ENCODE measurements at places on chromosomes 2 and 18.

DNA sequence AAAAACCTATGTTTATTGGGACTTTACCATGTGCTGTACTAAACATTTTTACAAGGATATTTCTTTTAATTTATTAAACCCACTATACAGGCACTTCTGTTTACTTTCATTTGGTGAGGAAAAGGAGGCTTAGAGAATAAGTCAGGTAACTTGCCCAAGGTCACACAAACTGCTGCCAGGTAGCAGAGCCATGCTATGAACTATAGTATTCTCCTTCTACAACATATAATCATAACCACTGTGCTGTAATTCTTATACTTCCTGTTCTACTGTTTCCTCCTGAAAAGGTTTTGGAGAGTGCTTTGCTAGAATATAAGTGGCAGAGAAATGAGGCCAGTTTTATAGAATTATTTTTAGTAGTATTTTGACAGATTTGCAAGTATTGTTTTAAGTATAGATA lies 29.5 kb downstream of the SLC39A10 start:
- no peak overlapping the region for H3K27ac ChIP-seq
- no peak for DNase-seq
- H3K4me3 ChIP-seq = no peak overlapping the region
- no peaks in the 10 kb centered on the region for H3K4me1 ChIP-seq
- no peaks in the 10 kb centered on the region for H3K36me3 ChIP-seq

GRCh38 chr2:101241158-101241557 lies 11.5 kb upstream of the CNOT11 start:
- H3K4me3 ChIP-seq = no peak overlapping the region
- no peaks in the 10 kb centered on the region for H3K4me1 ChIP-seq
- no peaks in the 10 kb centered on the region for H3K36me3 ChIP-seq
- no peak for DNase-seq
- no peak overlapping the region for H3K27ac ChIP-seq

- H3K4me3 ChIP-seq = no peak overlapping the region
- H3K4me1 ChIP-seq = no peaks in the 10 kb centered on the region
- no peak overlapping the region for H3K27ac ChIP-seq
Observed at GRCh38 chr2:212596688-212597087, 58.1 kb upstream of the ERBB4 start.

- H3K4me3 ChIP-seq = no peak overlapping the region
- no peak overlapping the region for H3K27ac ChIP-seq
- H3K4me1 ChIP-seq = no peaks in the 10 kb centered on the region
Observed at GRCh38 chr2:30759481-30759880, 47.8 kb downstream of the CAPN13 start.

- no peaks in the 10 kb centered on the region for H3K36me3 ChIP-seq
- no peak for DNase-seq
Observed at GRCh38 chr2:19802086-19802841, 99.5 kb downstream of the TTC32 start.

- no peak overlapping the region for H3K27ac ChIP-seq
- no peak overlapping the region for H3K4me3 ChIP-seq
- DNase-seq = no peak
- H3K4me1 ChIP-seq = no peaks in the 10 kb centered on the region
Observed at GRCh38 chr2:212173331-212173730, 365.3 kb downstream of the ERBB4 start.

GRCh38 chr2:579351-579886 lies 97.8 kb downstream of the TMEM18 start:
- DNase-seq = no peak
- H3K4me1 ChIP-seq = no peaks in the 10 kb centered on the region
- H3K4me3 ChIP-seq = no peak overlapping the region
- no peaks in the 10 kb centered on the region for H3K27me3 ChIP-seq
- H3K36me3 ChIP-seq = no peaks in the 10 kb centered on the region

GRCh38 chr2:32804205-32804604 lies 142.5 kb upstream of the LTBP1 start:
- no peaks in the 10 kb centered on the region for H3K36me3 ChIP-seq
- H3K4me3 ChIP-seq = no peak overlapping the region
- no peaks in the 10 kb centered on the region for H3K4me1 ChIP-seq
- no peaks in the 10 kb centered on the region for H3K27me3 ChIP-seq
- H3K27ac ChIP-seq = no peak overlapping the region
- DNase-seq = no peak

- H3K36me3 ChIP-seq = no peaks in the 10 kb centered on the region
- H3K4me3 ChIP-seq = no peak overlapping the region
- no peaks in the 10 kb centered on the region for H3K27me3 ChIP-seq
- no peak for DNase-seq
Observed at GRCh38 chr2:215697003-215697402, 261.1 kb upstream of the FN1 start.

DNA sequence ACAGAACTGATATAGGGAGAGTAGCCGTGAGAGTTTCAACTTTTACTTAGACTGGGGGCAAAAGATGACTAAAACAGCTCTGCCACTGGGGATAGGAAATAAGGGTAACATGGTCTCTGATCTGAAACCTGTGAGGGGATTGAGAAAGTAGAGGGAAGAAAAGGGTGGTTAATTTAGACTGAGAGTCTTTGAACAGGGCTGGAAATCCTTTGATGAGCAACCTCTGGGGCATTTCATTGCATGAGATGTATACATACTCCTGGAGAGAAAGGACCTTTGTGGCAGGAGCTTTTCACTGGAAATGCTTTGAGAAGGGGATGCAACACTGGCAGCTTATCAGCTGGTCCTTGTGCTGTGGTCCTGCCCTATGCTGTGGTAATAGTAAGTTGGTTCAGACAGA lies 9.4 kb downstream of the GALNT1 start:
- H3K4me1 ChIP-seq = peaks cover 12% of the 10 kb centered on the region
- no peak for DNase-seq
- H3K27me3 ChIP-seq = no peaks in the 10 kb centered on the region
- no peak overlapping the region for H3K27ac ChIP-seq

- H3K36me3 ChIP-seq = no peaks in the 10 kb centered on the region
- no peaks in the 10 kb centered on the region for H3K27me3 ChIP-seq
- H3K4me1 ChIP-seq = peaks cover 26% of the 10 kb centered on the region
- no peak overlapping the region for H3K4me3 ChIP-seq
- peak overlapping the region; percentile 32 for H3K27ac ChIP-seq
Observed at GRCh38 chr2:55102056-55102812, 52.0 kb upstream of the RTN4 start.

DNA sequence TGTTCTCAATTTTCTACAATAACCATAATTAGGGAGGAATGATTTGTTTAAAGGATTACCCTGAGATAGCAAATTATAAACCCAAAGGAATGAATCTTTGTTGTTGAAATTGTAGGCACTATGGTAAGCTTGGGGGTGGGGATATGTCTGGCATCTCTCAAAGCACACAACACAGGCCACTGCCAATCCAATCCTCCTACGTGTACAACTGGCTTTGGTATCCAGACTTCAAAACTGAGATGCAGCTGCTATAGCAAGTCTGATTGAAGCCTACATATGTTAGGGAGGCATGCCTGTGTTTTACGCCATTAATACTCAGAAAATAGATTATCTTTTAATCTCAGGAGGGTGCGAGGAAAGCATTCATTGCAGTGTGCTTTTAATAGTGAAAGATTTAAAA lies 5.9 kb upstream of the NCOA1 start:
- peaks cover 9% of the 10 kb centered on the region for H3K4me1 ChIP-seq
- H3K27ac ChIP-seq = no peak overlapping the region
- no peak for DNase-seq
- no peaks in the 10 kb centered on the region for H3K36me3 ChIP-seq

DNA sequence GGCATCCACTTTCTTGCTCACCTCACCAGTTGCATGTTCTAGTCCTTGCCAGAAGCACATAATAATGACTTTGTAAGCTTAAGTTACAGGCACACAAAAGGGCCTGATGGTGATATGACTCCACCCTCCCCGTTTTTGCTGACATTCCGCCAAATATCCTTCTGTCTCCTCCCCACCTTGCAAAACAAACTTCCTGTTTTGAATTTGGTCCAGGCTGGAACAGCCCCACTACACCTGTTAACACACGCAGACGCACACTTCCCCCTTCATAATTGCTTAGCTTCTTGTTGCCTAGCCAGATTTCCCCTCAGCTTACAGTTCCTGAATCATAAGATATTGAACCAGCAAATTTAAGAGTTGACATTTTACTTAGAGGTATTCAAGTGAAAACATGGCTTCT lies at the start of gene MGAT5:
MGAT5 (plus strand) TSS at position 269 of the 400 bp plus-strand sequence. CDS start 332 bp downstream, outside the sequence.
- no peak within 1 kb of the TSS for H3K27ac ChIP-seq
- H3K4me3 ChIP-seq = no peak within 1 kb of the TSS
- H3K27me3 ChIP-seq = no peaks in the 10 kb centered on the region
- H3K36me3 ChIP-seq = peaks cover 9% of the 10 kb centered on the region

DNA sequence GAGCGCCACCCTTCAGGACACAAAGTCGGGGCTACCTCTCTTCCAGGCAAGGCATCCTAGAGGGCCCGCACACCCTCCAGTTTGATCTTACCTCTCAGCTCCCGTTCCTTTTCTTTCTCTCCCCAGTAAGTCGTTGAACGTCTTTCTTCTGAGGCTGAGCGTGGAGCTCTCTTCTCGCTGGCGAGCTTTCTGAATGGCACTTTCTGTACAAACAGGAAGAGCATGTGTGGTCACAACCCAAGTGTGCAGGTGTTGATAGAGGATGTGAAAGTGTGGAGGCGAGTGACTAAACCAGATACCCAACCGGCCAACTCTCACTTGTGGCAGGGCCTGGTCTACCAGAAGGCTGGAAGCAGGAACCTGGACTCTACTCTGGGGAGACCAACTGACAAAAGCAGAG lies at the start of gene AFF3:
AFF3 (minus strand) TSS at position 198 of the 400 bp plus-strand sequence. CDS start 38,136 bp downstream, outside the sequence.
- peaks cover 13% of the 10 kb centered on the region for H3K4me1 ChIP-seq

DNA sequence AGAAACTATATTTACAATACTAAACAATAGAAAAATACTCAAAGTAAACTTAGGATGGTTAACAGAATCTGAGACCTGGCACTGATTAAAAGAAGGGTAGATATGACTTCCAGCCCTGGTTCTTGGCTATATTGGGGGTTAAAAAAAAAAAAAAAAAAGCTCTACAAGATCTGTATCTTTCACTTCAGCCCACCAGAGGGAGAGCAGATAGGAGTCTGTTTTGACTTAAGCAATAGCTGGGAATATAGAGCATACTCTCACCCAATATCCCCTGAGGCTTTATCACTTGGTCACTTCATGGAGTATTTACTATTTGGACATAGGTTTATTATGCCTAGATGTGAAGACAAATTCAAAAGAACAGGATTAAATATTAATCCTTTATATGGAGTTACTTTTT lies 598.9 kb upstream of the LINC00305 start:
- H3K4me3 ChIP-seq = no peak overlapping the region
- no peaks in the 10 kb centered on the region for H3K36me3 ChIP-seq
- H3K27me3 ChIP-seq = no peaks in the 10 kb centered on the region
- no peaks in the 10 kb centered on the region for H3K4me1 ChIP-seq

GRCh38 chr18:3666526-3667254 lies 216.7 kb downstream of the TGIF1 start:
- no peaks in the 10 kb centered on the region for H3K4me1 ChIP-seq
- no peak overlapping the region for H3K27ac ChIP-seq
- no peak overlapping the region for H3K4me3 ChIP-seq
- H3K27me3 ChIP-seq = no peaks in the 10 kb centered on the region
- H3K36me3 ChIP-seq = no peaks in the 10 kb centered on the region

DNA sequence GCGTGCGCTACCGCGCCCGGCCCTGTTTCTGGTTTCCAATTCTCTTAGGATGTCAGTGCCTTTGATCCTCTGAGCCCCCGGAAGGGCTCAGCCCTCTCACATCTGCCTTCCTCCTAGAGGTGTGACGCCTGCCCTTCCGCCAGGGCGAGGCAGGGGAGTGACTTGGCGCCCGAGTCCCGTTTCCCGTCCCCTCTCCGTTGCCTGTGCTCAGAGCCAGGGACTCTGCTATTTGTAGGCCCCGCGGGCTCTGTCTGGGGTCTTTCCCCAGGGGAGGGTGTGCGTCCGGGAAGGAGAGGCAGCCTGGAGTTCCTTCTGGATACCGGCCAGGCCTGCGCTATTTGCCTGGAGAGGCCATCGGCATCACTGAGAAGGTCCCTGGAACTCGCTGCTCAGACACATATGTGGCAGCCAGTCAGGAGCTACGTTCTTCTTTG lies 103.7 kb upstream of the TAF1B start:
- peaks cover 7% of the 10 kb centered on the region for H3K4me1 ChIP-seq
- DNase-seq = peak; percentile 15
- no peak overlapping the region for H3K27ac ChIP-seq
- no peaks in the 10 kb centered on the region for H3K27me3 ChIP-seq

- no peaks in the 10 kb centered on the region for H3K4me1 ChIP-seq
- no peak for DNase-seq
- H3K4me3 ChIP-seq = no peak overlapping the region
- no peak overlapping the region for H3K27ac ChIP-seq
- H3K36me3 ChIP-seq = no peaks in the 10 kb centered on the region
Observed at GRCh38 chr2:237291138-237291792, 122.7 kb downstream of the COL6A3 start.

GRCh38 chr2:108585436-108585835 lies 51.2 kb downstream of the LIMS1 start:
- H3K27ac ChIP-seq = no peak overlapping the region
- no peaks in the 10 kb centered on the region for H3K36me3 ChIP-seq
- H3K4me3 ChIP-seq = no peak overlapping the region
- H3K27me3 ChIP-seq = no peaks in the 10 kb centered on the region
- DNase-seq = no peak

GRCh38 chr2:209638346-209638745 lies 133.3 kb upstream of the UNC80 start:
- no peak overlapping the region for H3K27ac ChIP-seq
- no peak for DNase-seq
- no peak overlapping the region for H3K4me3 ChIP-seq
- H3K4me1 ChIP-seq = no peaks in the 10 kb centered on the region

- no peak overlapping the region for H3K27ac ChIP-seq
- H3K4me3 ChIP-seq = no peak overlapping the region
- no peaks in the 10 kb centered on the region for H3K4me1 ChIP-seq
- H3K27me3 ChIP-seq = no peaks in the 10 kb centered on the region
- no peak for DNase-seq
Observed at GRCh38 chr2:10646153-10646552, 43.6 kb downstream of the NOL10 start.

GRCh38 chr18:32878436-32878835 lies 105.6 kb upstream of the KLHL14 start:
- H3K27ac ChIP-seq = no peak overlapping the region
- H3K4me3 ChIP-seq = no peak overlapping the region
- no peaks in the 10 kb centered on the region for H3K36me3 ChIP-seq
- DNase-seq = no peak

- no peak for DNase-seq
- H3K27ac ChIP-seq = no peak overlapping the region
- no peaks in the 10 kb centered on the region for H3K36me3 ChIP-seq
- H3K4me3 ChIP-seq = no peak overlapping the region
Observed at GRCh38 chr2:111957872-111958354, 59.5 kb downstream of the MERTK start.

GRCh38 chr2:121343191-121343590 lies 58.2 kb upstream of the TFCP2L1 start:
- no peaks in the 10 kb centered on the region for H3K36me3 ChIP-seq
- no peaks in the 10 kb centered on the region for H3K27me3 ChIP-seq
- DNase-seq = no peak
- no peak overlapping the region for H3K27ac ChIP-seq
- no peak overlapping the region for H3K4me3 ChIP-seq
- no peaks in the 10 kb centered on the region for H3K4me1 ChIP-seq

GRCh38 chr18:76546436-76546835 lies 51.4 kb upstream of the ZNF516 start:
- no peaks in the 10 kb centered on the region for H3K27me3 ChIP-seq
- DNase-seq = no peak
- H3K4me1 ChIP-seq = no peaks in the 10 kb centered on the region
- H3K4me3 ChIP-seq = no peak overlapping the region

Measured in MM.1S (cell line).